Stimulated activated naive B cell treated with anti-CD40 and anti-IgM and Interleukin-4, amounts not matched to agents 10 μg/mL and 1 μg/mL and 100 μg/mL, for 72 hours (primary cell): ENCODE measurements at places on chromosomes 7 and 10.

DNA sequence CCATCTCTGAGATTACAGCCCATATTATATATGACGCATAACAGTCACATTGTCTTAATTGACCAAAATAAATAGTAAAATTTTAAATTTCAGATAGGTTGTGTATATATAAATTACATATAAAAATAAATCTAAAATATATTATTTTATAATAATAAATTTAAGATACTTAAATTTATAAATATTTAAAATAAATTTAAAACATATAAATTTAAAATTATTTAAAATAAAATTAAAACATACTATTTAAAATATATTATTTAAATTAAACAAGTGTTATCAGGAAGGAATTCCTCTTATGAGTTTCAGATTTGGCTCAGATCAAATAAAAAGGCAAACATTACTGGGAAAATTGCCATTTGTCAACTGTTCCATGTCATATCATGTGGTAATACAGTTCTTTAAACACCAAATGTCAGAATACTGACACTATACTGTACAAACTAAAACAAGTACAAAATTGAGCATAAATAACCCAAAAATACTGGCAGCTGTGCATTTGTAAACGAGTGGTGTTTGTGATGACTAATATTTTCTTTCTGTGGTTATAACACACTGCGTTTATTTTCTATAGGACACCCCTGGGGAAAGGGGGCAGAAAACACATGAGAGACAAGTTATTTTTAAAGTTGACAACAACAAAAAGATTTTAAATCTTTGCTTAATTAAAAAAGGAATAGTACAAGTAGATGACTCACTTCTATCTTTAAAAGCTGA, 71.3 kb upstream of the DGKB start:
- H3K4me1 ChIP-seq = no peaks in the 10 kb centered on the region
- no peak for DNase-seq
- no peak overlapping the region for H3K27ac ChIP-seq
- H3K4me3 ChIP-seq = no peak overlapping the region

GRCh38 chr10:99784016-99784726, 1.7 kb downstream of the ABCC2 start:
- H3K27ac ChIP-seq = no peak overlapping the region
- no peak overlapping the region for H3K4me3 ChIP-seq
- H3K36me3 ChIP-seq = peaks cover 4% of the 10 kb centered on the region
- H3K4me1 ChIP-seq = peaks cover 4% of the 10 kb centered on the region
- DNase-seq = no peak

DNA sequence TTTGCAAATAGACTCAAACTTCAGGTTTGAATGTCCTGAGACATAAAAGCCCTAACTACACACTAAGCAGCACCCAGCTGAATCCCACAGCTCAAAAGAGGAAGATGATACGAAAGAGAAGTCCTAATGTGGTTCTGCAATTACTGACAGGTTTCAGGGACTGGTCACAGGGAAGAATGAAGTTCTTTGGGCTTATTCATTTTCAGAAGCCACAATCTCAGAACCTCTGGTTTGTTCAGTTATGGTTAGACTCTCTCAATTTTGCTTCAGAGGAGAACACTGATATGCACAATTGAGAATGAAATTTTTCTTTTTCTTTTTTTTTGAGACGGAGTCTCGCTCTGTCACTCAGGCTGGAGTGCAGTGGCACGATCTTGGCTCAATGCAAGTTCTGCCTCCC, 94.6 kb upstream of the FAM180A start:
- no peaks in the 10 kb centered on the region for H3K36me3 ChIP-seq
- no peaks in the 10 kb centered on the region for H3K27me3 ChIP-seq
- H3K27ac ChIP-seq = peak overlapping the region; percentile 14
- peak; percentile 23 for DNase-seq
- no peak overlapping the region for H3K4me3 ChIP-seq
- H3K4me1 ChIP-seq = peaks cover 9% of the 10 kb centered on the region

DNA sequence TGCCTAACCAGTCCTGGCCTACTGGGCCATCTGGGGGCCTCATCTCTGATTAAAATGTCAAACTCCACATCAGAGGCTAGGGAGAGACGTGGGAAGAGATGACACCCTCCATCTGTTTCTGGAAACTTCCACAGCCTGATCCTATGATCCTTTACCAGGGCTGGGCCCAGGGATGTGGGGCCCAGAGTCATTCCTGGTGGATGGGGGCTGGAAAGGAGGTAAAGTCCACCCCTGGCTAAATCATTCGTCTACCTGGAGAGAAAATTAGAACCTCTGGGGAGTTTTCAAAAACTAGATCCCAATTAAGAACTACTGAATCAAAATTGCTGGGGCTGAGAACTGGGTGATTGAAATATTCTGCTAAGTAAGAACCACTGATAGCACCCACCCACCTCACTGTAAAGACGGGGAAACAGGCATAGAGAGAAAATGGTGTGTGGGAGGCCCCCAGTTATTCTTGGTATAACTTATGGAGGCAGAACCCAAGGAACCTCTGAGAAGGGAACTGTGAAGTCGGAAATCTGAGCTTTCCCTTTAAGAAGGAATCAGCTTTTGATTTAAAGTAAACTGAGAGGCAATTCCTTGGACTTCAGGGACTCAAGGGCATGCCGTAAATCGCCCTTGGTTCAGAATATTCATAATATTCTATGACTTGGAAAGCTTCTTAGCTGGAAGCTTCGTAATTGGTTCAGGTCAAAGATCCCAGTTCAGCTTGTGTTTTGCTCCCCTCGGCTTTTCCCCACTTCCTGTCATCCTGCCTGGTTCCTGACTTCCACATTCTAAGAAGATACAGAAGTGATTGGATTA, 53.1 kb downstream of the PRKAG2 start:
- DNase-seq = no peak
- H3K36me3 ChIP-seq = peaks cover 3% of the 10 kb centered on the region
- H3K27me3 ChIP-seq = no peaks in the 10 kb centered on the region
- no peak overlapping the region for H3K4me3 ChIP-seq

DNA sequence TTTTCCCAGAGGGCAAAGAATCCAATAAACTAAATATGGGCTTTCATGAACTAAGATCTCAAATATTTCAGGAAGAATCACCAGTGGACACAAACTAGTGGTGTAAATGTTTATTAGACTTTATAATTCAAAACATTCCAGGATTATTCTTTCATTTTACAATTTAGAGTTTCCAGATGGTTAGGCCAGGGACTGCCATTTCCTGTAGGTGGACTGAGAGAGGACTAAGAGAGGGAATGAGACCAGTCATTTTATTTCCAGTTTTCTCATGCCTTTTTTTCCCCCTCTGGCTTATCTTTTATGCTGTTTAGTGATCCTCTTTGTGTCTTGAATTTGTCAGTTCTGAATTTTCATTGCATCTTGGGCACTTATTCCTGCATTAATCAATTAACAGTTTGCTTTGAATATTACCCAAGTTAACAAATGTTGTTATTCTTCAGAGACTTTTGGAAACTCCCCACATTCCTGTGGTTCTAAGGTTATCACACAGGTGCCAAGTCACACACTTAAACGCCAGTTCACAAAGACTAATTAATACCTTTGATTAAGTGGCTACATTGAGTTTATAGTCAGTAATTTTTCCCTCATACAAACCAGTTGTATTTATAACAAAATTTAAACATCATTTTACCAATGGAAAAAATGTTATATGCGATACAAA, 12.3 kb downstream of the CISD1 start:
- H3K27me3 ChIP-seq = no peaks in the 10 kb centered on the region
- H3K36me3 ChIP-seq = peaks cover 14% of the 10 kb centered on the region

DNA sequence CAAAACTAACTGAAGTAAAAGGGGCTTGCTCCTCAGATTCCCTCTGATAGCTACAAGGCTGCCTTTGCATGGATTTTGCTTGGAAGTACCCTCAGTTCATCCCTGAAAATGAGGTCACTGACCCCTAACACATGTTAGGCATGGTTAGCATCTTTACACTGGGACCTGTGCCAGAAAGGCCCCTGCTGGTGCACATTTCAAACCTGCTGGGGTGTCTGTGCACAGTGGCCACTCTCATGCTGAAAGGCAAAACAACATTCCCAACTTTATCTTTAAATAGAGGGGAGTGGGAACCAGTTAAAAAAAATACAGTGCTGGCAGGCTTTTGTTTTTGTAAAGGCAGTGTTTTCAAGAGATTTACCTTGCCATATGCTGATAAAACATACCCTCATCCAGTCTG, 99.1 kb downstream of the ANK3 start:
- peaks cover 11% of the 10 kb centered on the region for H3K4me1 ChIP-seq
- H3K36me3 ChIP-seq = no peaks in the 10 kb centered on the region
- H3K27me3 ChIP-seq = no peaks in the 10 kb centered on the region

DNA sequence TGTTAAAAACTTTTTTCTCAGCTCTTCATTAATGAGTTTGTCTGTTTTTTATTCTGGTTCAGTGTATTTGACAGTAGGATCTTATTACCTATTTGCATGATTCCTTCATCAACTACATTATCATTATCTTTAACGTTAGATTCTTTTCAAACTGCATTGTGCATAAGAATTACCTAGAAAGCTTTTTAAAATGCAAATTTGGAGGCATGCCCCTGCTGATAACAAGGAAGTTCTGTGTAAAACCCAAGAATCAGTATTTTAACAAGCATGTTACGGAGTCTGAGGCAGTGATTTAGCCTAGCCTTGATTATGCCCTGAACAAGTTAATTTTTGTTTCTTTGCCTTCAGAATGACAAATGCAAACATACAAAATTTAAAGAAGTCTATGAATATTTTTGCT, 14.2 kb downstream of the AHR start:
- no peaks in the 10 kb centered on the region for H3K27me3 ChIP-seq
- no peak overlapping the region for H3K4me3 ChIP-seq
- H3K4me1 ChIP-seq = peaks cover 5% of the 10 kb centered on the region
- DNase-seq = no peak

GRCh38 chr10:48957361-48958151, 17.9 kb upstream of the LRRC18 start:
- peaks cover 3% of the 10 kb centered on the region for H3K4me1 ChIP-seq
- no peak overlapping the region for H3K4me3 ChIP-seq
- H3K27me3 ChIP-seq = no peaks in the 10 kb centered on the region
- H3K27ac ChIP-seq = peak overlapping the region; percentile 84

DNA sequence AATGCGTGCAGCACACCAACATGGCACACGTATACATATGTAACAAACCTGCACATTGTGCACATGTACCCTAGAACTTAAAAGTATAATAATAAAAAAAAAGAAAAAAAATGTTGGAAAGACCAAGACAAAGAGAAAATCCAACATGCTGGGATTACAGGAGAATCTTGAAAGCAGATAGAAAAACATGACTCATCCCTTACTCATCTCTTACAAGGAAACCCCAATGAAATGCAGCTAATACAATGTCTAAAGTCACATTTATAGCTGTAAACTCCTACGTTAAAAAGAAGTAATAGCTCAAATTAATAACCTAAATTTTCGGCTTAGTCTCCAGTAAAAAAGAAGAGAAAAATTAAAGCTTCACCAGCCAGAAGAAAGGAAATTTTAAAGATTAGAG, 47.5 kb upstream of the DGKB start:
- H3K27ac ChIP-seq = no peak overlapping the region
- no peak overlapping the region for H3K4me3 ChIP-seq
- no peak for DNase-seq
- no peaks in the 10 kb centered on the region for H3K4me1 ChIP-seq

DNA sequence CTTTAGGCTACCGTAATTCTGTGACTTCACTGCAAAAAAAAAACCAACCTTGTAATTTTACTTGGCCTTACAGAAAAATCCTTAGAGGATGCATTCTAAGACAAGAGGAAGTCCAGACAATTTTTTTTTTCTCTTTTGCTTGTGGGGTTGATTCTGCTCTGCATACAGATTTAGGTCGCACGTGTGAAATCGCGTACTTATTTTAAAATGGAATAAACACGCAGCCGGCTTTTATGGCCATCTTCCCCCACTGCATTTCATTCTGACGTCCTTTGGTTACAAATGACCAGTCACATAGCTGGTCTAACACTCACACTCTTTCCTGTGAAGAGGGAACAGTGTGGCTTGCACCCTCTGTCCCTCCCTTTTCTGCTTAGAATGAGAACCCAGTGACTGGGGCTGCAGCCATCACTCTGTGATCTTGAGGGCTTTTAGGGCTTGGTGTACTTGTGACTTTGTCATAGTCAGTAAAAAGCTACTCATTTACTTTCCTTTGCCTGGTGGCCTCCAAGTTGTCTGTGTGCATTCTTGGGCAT, 63.6 kb upstream of the CARD11 start:
- no peaks in the 10 kb centered on the region for H3K27me3 ChIP-seq
- H3K4me3 ChIP-seq = no peak overlapping the region
- H3K27ac ChIP-seq = no peak overlapping the region
- no peak for DNase-seq
- H3K4me1 ChIP-seq = peaks cover 23% of the 10 kb centered on the region

DNA sequence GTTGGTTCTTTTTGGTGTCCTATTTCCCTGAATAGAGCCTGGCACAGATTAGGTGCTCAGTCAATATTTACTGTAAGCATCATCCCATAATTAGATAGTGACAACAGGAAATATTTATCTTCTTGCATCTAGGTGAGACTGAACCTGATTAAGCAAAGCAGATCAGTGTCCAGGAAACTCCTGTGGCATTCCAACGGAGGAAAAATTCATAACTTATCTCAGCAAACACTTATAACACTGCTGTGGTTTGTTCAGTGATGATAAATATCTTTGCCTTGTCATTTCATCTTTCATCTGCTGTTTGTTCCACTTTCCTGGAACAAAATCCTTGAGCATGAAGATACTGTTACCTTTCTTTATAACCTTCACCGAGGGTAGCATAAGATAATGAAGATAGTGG, 1160.3 kb upstream of the AUTS2 start:
- H3K36me3 ChIP-seq = no peaks in the 10 kb centered on the region
- H3K27ac ChIP-seq = no peak overlapping the region
- H3K4me3 ChIP-seq = no peak overlapping the region
- H3K4me1 ChIP-seq = no peaks in the 10 kb centered on the region
- H3K27me3 ChIP-seq = no peaks in the 10 kb centered on the region

GRCh38 chr7:107946451-107946850, 55.5 kb downstream of the DLD start:
- DNase-seq = no peak
- no peak overlapping the region for H3K27ac ChIP-seq
- no peak overlapping the region for H3K4me3 ChIP-seq
- H3K36me3 ChIP-seq = peaks cover 4% of the 10 kb centered on the region
- H3K27me3 ChIP-seq = no peaks in the 10 kb centered on the region
- H3K4me1 ChIP-seq = no peaks in the 10 kb centered on the region

DNA sequence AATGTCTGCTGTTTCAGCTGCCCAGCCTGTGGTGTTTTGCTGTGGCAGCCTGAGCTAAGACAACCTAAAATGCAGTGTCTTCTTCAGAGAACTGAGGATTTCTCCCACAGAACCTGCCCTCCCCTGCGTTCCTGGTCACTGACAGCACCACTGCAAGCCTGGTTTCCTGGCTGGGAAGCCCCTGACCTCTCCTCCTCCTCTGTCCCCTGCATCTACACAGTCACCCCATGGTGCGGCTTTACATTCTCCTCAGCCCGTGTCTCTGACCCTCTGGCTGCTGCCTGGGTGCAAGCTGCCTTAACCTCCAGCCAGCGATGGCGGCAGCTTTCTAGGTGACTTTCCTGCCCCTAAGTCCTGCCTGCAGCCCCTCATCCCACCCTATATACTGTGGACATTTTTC, 337.3 kb upstream of the ZNF32 start:
- no peaks in the 10 kb centered on the region for H3K4me1 ChIP-seq
- no peak for DNase-seq
- H3K36me3 ChIP-seq = no peaks in the 10 kb centered on the region
- no peaks in the 10 kb centered on the region for H3K27me3 ChIP-seq
- no peak overlapping the region for H3K27ac ChIP-seq
- no peak overlapping the region for H3K4me3 ChIP-seq
